ENCODE measurements at places on chromosomes 7 and 10.

- DNase-seq, result peak; percentile 16
Measured at GRCh38 chr7:36473454-36474282, 84.0 kb downstream of the ANLN start.

- DNase-seq, result no peak
Measured at GRCh38 chr7:155864991-155865690, 52.9 kb upstream of the SHH start.

- no peak for DNase-seq
Measured at GRCh38 chr7:139758388-139758787, 19.4 kb downstream of the HIPK2 start.

GRCh38 chr10:69642747-69643146 lies 12.7 kb downstream of the FAM241B start:
- no peak for DNase-seq

- DNase-seq, result peak; percentile 30
Measured at GRCh38 chr7:6071406-6071805, 40.2 kb downstream of the ANKRD61 start.

DNA sequence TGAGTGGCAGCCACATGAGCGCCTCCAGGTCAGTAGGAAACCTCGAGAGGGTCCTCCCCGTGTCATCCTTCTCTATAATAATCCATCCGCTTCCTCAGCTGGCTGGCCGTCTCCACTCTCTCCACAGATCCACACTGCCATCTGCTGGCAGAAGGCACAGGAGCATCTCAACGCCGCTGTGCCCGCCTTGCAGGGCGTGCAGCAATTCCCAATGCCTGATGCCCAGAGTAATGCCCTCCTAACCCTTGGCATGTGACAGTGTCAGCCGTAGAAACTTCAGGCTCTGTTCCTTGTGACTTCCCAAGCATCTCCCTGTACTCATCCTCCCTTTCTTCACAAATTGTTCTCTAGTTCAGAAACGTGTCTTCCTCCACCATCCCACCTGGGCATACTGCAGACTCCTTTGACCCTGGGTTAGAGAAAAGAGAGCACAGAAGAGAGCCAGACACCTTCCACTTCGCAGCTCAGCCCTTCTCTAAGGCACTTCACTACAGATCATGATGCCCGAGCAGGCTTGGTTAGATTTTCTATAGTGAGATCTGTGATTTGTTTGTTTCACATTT lies 70.8 kb downstream of the XPNPEP1 start:
- DNase-seq, result peak; percentile 40

DNA sequence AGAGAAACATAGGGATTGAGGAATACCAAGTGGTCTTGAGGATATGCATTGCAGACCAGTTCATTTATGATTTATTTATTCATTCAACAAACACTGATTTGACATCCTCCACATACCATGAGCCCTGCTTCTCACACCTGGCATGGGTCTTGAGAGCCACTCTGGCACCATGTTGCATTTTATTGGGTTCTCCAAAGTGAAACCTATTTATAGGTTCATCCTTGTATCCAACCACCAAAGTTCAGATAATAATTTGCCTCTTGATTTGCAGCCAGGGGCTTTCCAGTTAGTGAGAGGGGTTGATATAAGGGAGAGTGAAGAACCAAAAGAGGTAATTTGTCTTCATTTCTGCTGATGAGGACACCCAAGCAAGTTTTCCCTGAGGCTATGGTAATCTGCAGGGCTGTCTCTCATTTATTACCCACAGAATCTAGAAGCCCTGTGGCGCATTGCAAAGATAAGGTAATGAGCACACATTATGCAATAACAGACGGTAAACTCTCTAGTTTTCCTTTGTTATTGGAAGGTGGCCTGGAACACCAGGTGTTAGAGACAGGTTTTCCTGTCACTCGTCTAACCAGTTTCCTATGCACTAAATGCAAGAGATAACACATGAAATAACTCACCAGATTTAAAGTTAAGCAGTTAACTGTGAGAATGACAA lies 28.8 kb upstream of the ICA1 start:
- DNase-seq, result no peak

- no peak for DNase-seq
Measured at GRCh38 chr10:110827875-110828274, 43.9 kb upstream of the PDCD4 start.

DNA sequence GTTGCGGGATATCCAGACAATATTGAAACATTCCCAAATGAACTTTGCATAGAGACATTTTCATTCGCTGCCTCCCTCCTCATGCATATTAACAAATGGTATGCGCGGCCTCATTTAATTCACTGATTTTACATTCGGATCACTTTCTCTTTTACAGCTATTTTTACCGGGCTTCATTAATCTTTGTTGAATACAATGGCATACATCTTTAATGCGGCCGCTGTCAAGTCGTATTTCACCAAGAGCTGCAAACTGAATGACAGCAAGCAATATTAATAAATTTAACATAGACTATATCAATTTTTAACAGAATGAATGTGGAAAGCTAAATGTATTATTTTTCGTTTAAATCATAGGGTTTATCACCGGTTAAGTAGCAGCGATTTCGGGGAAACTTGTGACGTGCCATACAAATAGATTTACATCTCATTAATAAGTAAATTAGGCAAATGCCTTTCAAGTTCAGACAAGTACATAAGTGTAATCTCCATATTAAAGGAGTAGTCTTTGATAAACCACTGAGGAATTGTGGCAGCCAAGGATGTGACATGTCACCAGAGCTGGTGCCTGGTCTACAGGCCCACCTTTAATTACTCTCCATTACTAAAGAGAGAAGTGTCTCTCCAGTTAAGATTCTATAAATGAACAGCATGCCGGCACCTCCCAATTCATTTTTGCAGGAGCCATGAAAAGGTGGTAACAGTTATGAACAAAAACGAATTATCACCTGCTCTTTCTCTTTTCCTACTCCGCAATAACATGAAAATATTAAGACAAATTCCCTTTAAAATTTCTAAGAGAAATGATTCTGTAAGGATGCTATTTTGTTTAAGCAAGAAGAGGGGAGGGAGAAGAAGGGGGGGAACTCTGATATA lies 568.9 kb upstream of the MKI67 start:
- DNase-seq, result no peak

DNA sequence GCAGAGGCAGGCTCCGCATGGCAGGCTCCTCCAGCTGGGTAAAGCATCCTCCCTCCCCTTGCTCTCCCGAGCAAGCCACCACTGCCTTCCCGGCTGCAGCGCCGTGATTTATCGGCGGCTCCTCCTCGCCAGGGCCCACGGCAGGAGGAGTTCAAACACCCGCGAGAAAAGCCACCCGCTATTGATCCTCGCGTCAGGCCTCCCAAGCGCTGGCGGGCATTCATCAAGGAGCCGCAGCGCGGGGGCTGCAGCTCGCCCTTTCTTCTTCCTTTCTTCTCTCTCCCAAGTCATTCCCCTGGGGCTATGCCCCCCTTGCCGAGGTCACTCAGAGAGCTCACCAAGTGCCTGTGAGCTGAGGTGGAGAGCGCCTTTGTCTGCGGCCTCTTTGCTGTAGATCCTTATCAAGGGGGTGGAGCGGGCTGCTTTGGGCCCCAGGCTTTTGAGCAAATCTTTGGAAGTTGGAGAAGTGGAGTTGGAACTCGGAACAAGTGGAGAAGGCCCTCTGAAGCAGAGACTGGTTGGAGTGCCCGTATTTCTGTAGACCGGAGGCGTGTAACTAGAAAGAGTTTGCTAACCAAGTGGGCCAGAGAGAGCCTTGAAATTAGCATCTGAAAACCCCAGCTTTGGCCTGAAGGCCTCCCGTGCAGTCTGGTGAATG lies 107.2 kb upstream of the PPIF start:
- DNase-seq, result no peak

DNA sequence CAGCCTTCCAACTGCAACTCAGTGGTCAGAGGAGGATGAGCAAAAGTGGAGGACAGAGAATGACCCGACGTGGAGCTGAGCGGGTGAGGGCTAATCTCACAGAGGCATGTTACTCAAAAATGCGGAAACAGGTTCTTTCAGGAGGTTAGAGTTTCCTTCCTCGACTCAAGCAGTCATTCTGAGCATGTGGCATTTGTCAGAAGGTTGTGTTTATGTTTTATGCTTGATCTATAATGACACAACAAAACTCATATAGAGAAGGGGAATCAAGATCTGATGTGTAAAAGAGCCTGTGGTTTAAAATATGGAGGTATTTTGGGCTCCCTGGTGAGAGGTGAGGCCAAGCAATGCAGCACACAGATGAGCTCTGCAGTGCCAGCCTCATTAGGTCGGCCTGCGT lies 311.4 kb downstream of the ADARB2 start:
- no peak for DNase-seq

DNA sequence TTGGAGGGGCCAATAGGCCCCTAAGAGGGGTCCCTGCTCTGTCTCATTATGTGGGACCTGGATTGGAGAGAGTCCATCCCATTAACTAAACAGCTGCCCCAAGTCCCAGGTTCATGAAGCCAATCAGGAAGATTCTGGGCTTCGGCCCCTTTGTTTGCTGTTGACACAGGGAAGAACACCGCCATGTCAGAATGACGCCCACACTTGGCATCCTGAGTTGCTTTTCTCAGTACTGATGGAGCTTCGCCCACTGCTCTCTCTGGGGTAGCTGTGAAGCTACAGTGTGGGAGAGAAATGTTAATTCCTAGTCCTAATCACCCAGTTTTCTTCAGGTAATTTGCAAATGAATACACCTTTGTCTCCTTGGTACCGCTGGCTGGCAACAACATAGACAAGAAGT lies 264.7 kb downstream of the GLRX3 start:
- DNase-seq, result no peak

GRCh38 chr10:123284022-123284421 lies 129.8 kb downstream of the BUB3 start:
- no peak for DNase-seq

- DNase-seq, result no peak
Measured at GRCh38 chr10:126243971-126244370, 144.3 kb downstream of the ADAM12 start.

- DNase-seq, result no peak
Measured at GRCh38 chr7:79462390-79462789, 8.9 kb upstream of the MAGI2 start.

DNA sequence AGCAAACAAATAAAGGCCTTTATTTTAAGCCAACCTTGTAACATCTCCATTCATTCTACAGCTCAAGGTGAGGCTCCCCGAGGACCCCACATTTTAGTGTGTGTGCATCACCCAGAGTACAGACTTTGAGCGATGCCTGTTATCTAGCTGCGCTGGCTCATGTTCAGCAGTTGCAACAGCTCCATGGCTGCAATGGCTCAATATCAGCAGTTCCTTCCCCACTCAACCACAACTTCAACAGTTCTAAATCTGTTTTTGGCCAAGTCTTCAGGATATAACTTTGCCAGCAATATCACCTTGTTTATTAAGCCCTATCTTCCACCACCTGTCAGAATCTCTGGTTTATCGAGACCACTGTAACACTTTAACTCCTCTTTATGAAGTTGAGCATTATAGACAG lies 95.8 kb downstream of the WNT2 start:
- DNase-seq, result no peak

GRCh38 chr7:137933270-137934017 lies 68.4 kb downstream of the CREB3L2 start:
- DNase-seq, result peak; percentile 5

DNA sequence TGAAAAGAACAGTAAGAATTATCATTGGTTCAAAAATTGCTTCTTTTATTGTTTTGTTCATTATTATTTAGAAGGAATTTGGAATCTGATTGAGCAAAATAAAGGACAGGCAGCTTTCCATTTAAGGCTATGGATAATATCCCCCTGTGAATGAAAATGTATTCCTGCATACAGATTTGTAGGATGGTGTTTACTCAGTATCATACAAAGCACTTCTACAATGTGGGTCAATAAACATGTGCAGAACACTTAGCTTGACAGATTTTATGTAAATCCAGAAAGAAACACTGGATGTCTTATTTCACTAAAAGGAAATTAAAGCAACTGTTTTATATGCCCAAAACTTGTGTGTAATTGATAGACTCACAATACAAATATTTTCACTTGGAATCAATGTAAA lies 189.7 kb downstream of the THSD7A start:
- no peak for DNase-seq

DNA sequence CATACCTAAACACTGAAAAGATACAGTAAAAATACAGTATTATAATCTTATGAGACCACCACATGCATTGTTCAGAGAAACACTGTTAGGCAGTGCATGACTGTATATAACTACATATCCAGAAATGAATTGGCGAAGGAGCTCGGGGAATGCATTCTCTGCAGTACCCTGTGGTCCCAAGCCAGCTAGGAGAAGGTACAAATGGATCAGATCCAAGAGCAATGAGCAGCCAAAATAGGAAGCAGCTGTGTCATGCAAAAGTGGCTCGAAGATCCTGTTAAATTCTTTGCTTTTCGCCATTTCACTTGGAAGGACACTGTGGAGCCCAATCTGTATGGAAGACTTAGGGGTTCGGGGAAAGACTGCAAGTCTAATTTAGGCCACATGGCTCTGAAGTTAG lies 334.8 kb downstream of the TNS3 start:
- no peak for DNase-seq

GRCh38 chr10:17144032-17144431 lies 14.4 kb upstream of the CUBN start:
- no peak for DNase-seq

DNA sequence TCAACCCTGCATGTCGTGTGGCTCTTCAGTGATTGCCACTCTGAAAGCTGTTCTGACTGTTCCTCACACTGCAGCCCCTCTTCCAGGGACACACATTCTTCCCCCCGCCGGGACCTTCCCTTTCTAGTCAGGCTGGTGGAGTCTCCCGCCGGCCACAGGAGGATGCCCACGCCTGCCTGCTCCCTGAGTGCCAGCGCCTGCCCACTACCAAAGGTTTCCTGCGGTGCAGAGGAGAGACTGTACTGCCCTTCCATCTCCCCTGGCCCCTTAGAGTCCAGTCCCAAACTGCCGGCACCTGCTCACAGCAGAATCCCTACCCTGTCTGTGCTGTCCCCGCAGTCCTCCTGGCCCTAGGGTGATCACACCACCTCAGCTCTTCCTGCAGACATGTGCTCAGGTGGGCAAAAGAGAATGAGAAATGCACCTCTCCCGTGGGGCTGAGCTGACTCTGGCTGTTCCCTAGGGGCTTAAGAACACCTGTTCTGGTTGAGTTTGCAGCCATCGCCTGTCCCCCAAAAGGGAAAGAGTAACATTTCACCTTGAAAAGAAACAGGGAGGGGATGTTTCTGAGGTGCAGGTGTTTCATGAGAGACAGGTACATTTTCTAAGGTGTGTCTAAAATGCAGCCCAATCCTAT lies 1.4 kb downstream of the PODXL start:
- DNase-seq, result no peak

DNA sequence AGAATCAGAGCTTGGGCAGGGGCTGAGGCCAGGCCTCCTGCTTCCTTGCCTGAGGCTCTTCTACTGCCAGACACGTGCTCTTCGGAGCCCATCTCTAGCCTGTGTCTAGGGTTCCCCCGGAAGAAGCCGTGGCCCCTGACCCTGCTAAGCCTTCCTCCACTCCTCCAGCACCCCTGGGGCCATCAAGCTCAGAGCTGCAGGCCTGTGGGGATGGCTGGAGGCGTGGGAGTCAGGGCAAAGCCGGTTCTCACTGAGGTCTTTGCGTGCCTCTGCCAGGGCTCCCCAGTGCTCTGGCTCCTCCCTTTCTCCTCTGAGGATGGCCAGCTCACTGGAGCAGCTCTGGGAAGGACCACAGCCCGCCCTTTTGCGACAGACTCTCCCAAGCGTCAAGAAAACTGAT lies 34.4 kb downstream of the GHRHR start:
- no peak for DNase-seq
